ENCODE measurements at places on chromosomes 2 and 18.

- no peak for DNase-seq
Observed at GRCh38 chr2:98455494-98455976, 10.9 kb downstream of the INPP4A start.

GRCh38 chr18:46325895-46326294 lies 221.7 kb downstream of the HAUS1 start:
- DNase-seq, result no peak

DNA sequence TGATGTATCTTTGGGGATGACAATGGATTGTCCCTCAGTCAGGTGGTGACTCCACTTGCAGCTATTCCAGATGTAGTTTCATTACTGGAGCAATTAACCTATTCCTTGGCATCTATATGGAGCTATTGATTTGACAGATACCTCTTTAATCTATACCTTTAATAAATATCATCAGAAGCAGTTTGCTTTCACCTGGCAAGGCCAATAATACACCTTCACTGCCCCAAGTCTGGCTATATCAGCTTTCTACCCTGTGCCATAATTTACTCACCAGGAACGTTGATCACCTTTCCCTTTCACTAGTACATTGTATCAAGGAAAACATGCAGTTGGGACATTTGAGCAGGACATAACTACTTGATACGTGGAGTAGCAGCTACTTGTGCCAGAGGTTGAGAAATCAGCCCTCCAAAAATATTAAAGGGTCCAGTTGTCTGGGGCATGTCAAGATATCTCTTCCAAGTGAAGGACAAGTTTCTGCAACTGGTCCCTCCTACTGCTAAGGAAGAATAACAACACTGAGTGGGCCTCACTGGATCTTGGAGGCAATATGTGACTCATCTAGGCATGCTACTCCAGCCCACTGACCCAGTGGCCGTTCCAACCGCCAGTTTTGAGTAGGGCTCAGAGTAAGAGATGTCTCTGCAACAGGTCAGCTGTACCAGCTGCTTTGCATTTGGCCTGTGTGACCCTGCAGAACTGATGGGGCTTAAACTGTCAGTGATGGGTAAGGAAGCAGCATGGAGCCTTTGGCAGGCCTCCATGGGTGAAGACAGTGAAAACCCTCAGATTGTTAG lies 67.0 kb downstream of the PSMG2 start:
- no peak for DNase-seq

DNA sequence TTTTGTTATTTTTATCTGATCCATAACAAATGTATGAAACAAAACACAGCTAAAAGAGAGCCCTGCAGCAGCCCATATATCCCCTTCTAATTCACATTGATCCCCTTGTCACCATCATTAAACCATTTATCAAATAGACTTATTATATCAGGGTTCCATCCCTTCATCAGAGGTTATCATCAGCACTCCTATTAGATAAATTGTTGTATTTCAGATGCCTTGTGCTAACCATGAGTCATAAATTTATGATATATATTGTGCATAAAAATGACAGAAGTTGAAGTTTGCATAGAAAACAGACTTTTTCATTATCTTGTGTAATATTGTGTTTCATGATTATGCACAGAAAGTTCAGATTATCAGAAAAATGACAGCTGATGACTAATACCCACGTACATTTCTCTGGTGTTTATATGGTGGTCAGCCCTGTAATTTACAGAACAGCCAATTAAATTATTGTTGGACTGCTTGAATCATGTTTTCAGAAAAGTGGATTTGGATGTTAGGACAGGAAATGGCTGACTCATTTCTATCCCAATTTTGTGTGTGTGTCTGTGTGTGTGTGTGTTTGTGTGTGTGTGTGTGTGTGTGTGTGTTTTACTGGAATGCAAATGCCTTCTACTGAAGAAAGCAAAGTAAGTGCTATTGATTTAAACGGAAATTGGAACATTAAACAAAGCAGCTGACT lies 80.9 kb downstream of the PPP1R1C start:
- DNase-seq, result no peak

DNA sequence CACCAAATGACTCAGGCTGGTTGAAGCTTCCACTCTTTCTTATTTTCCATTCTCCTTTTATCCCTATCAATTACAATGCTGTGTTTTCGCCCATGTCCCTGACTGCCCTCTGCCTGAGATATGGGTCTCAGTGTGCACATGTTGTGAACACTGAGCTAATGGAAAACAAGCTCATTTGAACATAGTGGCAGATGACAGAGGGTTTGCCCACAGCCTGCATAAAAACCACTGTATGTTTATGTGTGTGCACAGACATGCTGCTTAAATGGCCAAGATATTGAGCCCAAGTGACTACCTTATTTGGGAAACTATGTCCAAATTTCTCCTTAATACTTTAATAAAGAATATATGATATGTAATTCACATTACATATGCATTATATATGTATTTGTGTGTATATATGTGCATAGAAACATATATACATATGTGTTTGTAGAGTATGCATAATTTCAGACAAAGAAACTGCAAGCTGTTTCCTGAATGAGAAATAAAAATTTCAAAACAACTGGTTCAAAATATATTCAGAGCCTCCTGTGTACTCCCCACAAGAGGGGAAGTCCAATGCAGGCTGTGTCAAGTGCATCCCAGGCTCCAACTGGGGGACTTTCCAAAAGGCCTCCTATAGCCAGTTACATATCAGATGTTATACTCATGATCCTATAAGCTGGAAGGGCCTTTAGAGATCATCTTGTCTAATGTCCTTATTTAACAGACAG lies 92.7 kb upstream of the CD302 start:
- no peak for DNase-seq

Measured in stimulated activated CD4-positive, alpha-beta T cell treated with anti-CD3 and anti-CD28 coated beads, Interleukin-12 subunit alpha, Interleukin-12 subunit beta, amount 100 ng/mL, for 48 hours (primary cell).